ENCODE measurements at places on chromosomes 5 and 9.

GRCh38 chr9:13088720-13089427 lies 190.6 kb downstream of the MPDZ start:
- H3K36me3 ChIP-seq, result no peaks in the 10 kb centered on the region
- H3K4me3 ChIP-seq, result no peak overlapping the region
- DNase-seq, result no peak
- H3K4me1 ChIP-seq, result no peaks in the 10 kb centered on the region

- H3K27ac ChIP-seq, result no peak overlapping the region
- no peaks in the 10 kb centered on the region for H3K4me1 ChIP-seq
- H3K4me3 ChIP-seq, result no peak overlapping the region
- DNase-seq, result no peak
- no peaks in the 10 kb centered on the region for H3K27me3 ChIP-seq
Measured at GRCh38 chr5:128770907-128771306, 194.4 kb upstream of the SLC27A6 start.

- no peak overlapping the region for H3K27ac ChIP-seq
- peaks cover 12% of the 10 kb centered on the region for H3K27me3 ChIP-seq
- peaks cover 7% of the 10 kb centered on the region for H3K4me1 ChIP-seq
- H3K36me3 ChIP-seq, result no peaks in the 10 kb centered on the region
- H3K4me3 ChIP-seq, result no peak overlapping the region
Measured at GRCh38 chr5:71697967-71698366, 21.1 kb upstream of the CARTPT start.

DNA sequence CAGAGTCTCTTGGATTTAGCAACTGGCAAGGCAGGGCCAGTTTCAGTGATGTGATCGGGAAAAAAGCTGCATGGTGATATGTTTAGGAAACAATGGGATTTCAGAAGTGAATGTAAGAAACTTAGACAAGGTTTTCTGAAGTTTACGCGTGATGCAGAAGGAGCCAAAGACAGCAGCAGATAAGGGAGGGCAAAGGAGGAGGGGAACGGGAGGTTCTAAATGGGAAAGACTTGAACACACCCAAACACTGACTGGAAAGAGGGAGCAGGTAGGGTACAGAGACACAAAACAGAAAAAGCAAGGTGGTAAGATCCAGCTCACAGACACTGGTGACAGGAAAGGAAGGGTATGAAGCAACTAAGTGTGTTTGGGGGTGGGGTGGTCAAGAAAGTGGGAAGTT lies 115.4 kb downstream of the EPB41L4A start:
- H3K27ac ChIP-seq, result no peak overlapping the region
- H3K4me1 ChIP-seq, result no peaks in the 10 kb centered on the region
- H3K4me3 ChIP-seq, result no peak overlapping the region
- H3K36me3 ChIP-seq, result no peaks in the 10 kb centered on the region
- no peak for DNase-seq

GRCh38 chr5:172645271-172646055 lies 4.4 kb downstream of the NEURL1B start:
- DNase-seq, result peak; percentile 38
- peaks cover 14% of the 10 kb centered on the region for H3K4me1 ChIP-seq
- H3K27ac ChIP-seq, result no peak overlapping the region
- peaks cover 47% of the 10 kb centered on the region for H3K27me3 ChIP-seq
- H3K36me3 ChIP-seq, result no peaks in the 10 kb centered on the region
- H3K4me3 ChIP-seq, result no peak overlapping the region

- no peaks in the 10 kb centered on the region for H3K27me3 ChIP-seq
- H3K27ac ChIP-seq, result no peak overlapping the region
- no peak overlapping the region for H3K4me3 ChIP-seq
- DNase-seq, result no peak
Measured at GRCh38 chr9:5910413-5911057, 19.8 kb downstream of the MLANA start.

GRCh38 chr5:36363744-36364143 lies 62.0 kb upstream of the RANBP3L start:
- DNase-seq, result no peak
- H3K4me3 ChIP-seq, result no peak overlapping the region
- no peaks in the 10 kb centered on the region for H3K4me1 ChIP-seq
- no peaks in the 10 kb centered on the region for H3K36me3 ChIP-seq
- H3K27me3 ChIP-seq, result no peaks in the 10 kb centered on the region

- DNase-seq, result no peak
- H3K4me1 ChIP-seq, result peaks cover 26% of the 10 kb centered on the region
- H3K27me3 ChIP-seq, result no peaks in the 10 kb centered on the region
- peak overlapping the region; percentile 42 for H3K27ac ChIP-seq
- peaks cover 39% of the 10 kb centered on the region for H3K36me3 ChIP-seq
Measured at GRCh38 chr5:95915999-95916686, 45.5 kb downstream of the ELL2 start.

- DNase-seq, result peak; percentile 84
- peaks cover 24% of the 10 kb centered on the region for H3K36me3 ChIP-seq
- no peaks in the 10 kb centered on the region for H3K27me3 ChIP-seq
- H3K4me1 ChIP-seq, result peaks cover 55% of the 10 kb centered on the region
- no peak overlapping the region for H3K4me3 ChIP-seq
- peak overlapping the region; percentile 66 for H3K27ac ChIP-seq
Measured at GRCh38 chr5:157511651-157512644, 51.9 kb downstream of the NIPAL4 start.
